ENCODE measurements at places on chromosomes 12 and 14.

DNA sequence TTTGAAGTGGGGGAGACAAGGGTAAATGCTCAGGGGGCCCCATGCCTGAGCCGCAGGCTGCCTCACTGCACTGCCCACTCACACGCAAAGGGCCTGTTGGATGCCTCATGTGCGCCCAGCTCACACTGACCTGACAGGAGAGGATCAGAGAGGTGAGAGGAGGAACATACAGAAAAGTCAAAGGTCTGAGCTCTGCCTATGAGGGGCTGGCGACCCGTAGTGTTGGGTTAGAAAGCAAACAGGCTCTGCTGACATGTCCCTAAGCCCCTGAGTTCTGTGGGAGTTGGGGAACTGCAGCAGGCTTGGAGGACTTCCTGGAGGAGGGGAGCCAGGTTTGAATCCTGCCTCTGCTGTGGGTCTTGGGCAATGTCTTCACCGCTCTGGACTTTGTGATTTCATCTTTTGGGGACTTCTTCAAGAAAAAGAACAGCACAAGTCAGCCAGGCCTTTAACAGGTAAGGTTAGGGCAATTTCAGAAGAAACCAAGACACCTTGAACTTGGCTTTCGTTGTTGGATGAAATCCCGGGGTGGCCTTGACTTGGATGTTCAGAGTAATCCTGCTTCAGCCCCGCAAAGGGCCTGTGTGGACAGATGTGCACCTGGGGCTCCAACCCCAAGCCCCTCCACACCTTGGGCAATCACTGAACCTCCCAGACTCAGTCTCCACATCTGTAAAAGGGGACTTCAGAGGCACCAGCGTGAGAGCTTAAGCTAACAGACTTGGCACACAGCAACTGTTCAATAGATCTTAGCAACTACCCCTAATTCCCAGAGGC, 116.8 kb downstream of the SCARB1 start:
- no peak for DNase-seq

DNA sequence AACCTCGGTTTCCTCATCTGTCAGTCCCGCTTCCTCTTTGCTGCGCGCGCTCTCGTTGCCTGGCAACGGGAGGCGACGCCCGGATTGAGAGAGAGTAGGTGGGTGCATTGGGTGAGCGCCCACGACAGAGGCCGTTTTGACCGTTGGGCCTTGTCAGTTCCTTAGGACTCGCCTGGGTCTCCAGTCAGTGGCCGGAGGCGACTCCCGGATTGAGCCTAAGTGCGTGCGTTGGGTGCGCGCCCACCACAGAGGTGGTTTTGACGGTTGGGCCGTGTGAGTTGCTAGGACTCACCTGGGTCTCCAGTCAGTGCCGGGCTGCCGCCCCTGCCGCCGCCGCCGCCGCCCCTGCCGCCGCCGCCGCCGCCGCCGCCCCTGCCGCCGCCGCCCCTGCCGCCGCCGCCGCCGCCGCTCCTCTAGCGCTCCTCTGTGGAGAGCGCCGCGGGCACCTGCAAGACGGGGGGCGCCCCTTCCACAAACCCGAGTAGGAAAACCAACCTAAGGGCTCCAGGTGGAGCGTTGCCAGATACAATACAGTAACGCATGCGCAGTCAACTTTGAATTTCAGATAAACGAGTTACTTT, 37.2 kb downstream of the APOBEC1 start:
- no peak for DNase-seq

- no peak for DNase-seq
Measured at GRCh38 chr14:56561606-56562005, 18.0 kb upstream of the TMEM260 start.

DNA sequence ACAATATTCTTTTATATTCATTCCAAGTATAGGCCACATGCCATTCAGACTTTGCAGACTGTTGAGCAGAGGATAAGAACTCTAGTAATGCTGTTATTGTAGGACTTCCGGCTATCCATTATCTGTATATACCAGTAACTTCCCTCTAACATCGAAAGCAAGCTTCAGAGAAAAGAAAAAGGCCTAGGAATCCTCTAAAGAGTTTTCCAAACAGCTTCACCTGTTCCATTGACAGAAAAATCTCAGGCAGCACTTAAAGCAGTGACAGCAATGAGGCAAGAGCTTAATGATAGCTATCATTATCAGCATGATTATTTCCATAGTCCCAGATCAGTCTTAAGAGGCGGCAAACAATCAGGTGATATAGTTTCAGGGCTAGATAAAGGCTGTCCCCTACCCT, 1.8 kb downstream of the CPNE8 start:
- DNase-seq = no peak

DNA sequence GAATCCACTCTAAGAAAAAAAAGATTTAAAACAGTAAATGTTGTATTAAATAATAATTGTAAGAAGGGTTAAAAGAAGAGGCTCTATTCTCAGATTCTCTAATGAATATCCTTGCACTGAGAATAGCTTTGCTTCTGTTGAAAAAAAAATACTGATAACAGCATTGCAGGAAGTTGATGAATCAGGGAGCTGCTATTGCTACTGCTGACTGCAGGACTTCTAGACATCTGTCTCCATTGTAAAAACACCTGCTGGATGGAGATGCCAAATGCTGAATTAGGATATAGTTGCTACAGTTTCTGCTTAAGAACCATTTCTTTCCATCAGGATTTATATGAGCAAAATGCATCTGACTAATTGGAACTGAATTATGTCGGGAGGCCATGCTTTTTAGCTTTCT, 50.3 kb upstream of the ANP32D start:
- no peak for DNase-seq

GRCh38 chr12:124651516-124652273, 84.3 kb upstream of the NCOR2 start:
- no peak for DNase-seq

DNA sequence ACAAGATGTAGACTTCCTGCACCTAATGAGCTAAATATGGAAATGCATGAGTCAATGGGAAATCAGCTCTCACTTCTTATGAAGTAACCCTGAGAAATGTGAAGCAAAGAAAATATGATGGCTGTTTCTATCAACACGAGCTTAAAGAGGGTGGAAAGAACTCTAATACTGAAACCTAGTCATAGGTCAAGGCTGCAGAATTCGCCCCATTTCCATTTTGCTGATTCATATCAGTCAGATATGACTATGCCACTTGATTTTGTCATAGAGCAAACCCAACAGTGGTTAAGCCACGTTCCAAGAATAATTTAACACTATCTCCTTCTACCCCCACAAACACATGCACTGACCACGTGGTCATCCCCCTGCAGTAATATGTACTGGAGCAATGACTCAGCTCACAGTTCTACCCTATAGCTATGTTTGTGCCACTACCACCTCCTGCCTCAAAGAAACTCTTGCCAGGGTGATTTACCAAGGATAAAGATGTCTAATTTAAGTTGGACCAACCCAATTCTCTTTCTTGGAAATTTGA, 157.5 kb downstream of the TMTC3 start:
- no peak for DNase-seq

DNA sequence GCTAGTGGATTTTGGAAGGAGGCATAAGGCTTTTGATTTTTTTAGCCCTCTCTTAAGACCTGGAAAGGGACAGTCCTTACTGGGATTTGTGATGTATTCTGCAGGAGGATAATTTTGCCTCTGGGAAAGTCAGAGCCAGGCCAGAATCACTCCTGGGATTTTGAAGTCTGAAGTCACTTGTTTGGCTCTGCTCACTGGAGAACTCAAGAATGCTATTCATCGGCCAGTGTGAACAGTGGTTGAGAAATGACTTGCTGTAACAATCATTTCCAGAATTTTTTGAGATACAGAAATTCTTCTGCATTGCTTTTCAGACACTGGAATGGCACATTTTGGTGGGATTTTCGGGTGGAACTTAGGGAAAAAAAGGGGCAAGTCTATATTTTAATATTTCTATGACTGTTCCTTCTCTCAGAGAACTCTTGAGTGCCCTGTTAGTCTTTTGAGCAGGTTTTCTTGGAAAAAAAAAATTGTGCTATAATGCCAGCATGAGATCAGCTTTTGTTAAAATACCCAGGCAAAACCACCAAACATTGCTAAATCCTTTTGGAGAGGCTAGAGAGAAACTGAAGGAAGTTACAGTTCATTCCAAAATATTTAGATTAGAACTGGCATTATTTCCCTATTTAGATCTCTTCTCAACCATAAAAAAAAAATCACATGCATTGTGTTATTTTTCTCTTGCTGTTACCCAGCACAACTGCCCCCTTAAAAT, 26.1 kb upstream of the BHLHE41 start:
- DNase-seq = no peak

GRCh38 chr12:6697584-6698351, 2.8 kb downstream of the PIANP start:
- DNase-seq = no peak

All from GOT3 (cell line).